Activated CD8-positive, alpha-beta memory T cell treated with anti-CD3 and anti-CD28 coated beads for 1 hour (primary cell): ENCODE measurements at places on chromosomes 5 and 9.

- DNase-seq = no peak
These were observed 9.3 kb upstream of the SPATA24 start for GRCh38 chr5:139413153-139413552.

- DNase-seq = no peak
These were observed 252.8 kb downstream of the FBXL7 start for GRCh38 chr5:15752663-15753285.

GRCh38 chr9:85142968-85143367, 473.4 kb downstream of the NTRK2 start:
- DNase-seq = no peak

DNA sequence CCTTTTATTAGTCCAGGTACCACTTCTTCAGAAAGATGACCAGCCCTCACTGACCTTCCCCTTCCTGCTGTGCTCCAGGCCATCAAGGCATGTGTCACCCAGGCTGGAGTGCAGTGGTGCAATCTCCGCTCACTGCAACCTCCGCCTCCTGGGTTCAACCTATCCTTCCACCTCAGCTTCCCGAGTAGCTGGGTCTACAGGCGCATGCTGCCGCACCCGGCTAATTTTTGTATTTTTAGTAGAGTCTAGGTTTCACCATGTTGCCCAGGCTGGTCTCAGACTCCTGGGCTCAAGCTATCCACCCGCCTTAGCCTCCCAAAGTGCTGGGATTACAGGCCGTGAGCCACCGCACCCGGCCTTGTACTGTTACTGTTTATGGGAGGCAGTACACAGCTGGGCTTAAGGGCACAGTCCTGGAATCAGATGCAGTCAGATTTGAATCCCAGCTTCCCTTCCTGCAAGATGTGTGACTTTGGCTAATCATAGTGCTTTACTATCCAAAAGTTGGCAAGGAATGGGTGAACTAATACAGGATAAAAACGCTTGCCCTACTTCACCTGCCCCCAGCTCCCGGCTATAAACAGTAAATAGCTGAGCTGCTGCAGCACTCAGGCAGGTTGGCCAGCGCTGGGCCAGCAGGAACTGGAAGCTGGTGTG, 483 bp upstream of the EIF4EBP3 start:
- no peak for DNase-seq

DNA sequence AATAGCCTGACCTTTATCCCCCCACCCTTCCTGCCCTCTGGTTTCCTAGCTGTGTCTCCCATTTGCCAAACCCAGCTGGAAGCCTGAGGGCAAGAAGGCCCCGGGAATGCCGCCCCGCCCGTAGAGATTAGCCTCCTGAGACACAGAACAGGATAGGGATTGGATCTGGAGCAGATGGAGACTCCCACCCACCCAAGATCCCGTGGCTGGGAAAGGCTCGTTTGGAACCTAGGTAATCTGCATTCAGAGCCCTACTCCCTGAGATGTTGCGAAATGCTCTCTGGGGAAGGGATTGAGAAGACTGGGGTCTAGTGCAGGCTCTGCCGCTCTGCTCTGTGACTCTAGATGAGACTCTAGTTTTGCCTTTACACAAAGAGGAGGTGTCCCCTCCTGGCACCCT, 10.9 kb downstream of the AQP3 start:
- DNase-seq = no peak

GRCh38 chr9:14608540-14608939, 84.7 kb downstream of the ZDHHC21 start:
- DNase-seq = no peak

DNA sequence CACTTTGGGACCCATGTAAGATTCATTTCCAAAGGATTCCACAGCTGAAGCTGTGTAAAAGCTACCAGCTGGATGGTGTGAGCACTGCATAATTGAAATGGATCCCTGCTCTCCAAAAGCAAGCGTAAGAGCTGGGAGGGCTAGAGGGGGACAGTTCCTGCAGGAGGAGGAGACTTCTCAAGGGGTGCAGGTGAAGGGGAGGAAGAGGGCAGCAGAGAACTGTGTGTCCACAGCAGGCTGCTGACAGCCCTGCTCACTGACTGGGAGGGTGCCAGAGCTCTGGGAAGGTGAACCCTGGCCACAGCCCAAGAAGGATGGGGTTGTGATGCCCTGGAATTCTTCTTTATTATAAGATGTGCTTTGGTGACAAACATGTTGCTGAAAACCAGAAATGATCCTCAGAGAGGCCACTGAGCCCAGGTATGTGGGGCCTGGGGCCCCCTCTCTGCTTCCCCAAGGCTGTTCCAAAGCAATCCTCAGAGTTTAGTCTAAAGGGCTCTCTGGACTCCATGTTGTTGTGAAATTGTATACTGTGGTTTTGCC, 112.8 kb upstream of the SLC25A48 start:
- no peak for DNase-seq

- DNase-seq = no peak
These were observed 211.1 kb upstream of the ACTBL2 start for GRCh38 chr5:57693488-57694305.

DNA sequence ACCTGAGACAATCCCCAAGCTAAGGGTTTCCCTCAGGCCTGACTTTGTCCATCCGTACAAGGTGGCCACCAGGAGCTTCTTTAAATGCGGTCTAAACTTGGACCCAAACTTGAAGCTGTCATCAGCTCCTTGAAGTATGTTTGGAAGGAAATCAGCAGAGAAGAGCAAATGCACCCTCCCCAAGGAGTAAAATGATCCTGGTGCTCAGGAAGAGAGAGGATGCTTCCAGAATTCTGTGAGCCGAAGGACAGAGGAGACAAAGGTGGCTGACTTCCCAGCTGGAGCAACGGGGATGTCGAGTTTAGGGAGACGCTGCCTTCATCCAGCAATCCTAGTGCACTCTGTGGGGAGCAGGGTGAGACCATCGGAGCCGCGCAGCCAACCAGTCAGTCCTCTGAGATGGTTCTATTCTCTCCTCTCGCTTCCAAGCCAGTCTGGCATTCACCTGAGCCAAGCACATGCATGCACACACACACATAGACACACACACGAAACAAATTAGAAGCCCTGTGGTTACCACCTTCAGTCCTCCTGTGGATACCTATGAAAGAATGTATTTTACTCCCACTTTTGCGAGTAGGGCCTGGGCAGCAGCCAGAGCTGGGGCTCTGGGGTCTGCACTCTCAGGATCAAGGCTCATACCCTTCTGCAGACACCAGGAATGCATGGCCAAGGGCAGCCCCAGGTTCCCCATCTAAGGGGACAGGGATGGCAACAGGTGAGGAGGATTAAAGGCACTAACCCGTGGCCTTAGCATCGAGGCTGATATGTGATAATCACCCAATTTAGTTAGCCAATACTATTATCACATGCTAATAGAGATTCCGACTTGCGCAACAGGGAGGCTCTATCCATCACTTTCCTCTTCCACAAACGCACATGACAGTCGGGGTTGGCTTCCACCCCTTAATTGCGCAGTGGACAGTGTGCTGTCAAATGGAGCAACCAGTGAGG, 75.8 kb downstream of the GTF3C4 start:
- DNase-seq = no peak

DNA sequence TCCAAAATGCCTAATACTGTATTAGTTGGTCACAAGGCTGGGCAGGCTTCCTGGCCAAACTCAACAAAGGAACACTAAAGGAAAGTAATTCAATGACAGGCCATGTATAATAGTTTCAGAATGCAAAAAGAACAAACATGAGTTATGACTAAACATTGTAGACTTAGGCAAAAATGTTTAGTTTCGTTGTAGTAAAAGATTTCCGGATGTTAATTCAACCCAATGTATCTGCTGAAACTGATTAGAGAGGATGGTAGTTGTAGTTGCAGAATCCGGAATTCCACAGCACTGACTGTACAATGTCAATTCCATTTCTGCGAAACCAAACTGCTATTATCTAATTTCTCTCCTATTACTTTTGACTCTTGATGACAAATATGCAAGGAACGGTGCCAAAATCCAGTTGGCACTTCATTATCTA, 117.9 kb upstream of the FST start:
- DNase-seq = no peak
